Activated naive CD8-positive, alpha-beta T cell treated with anti-CD3 and anti-CD28 coated beads, Interleukin-2, amount 50 U/mL, for 24 hours (primary cell): ENCODE measurements at places on chromosomes 5 and 9.

DNA sequence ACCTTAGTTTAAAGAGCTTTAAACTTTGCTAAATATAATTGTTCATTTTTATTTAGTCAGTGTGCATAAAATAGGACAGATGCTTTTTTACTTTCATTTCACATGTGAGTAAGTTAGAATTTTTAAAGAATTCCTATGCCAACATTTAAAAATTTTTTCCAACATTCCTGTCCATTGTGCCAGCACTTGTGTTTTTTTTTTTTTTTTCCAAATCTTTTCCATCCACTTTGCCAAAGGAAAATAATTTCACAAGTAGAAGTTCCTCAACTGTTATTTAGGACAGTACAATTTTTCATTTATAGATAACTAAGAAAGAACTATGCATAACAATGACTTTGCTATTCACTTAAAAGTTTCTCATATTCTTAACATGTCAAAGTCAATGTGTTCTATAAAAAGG lies 189.5 kb downstream of the ADAMTS6 start:
- no peak for DNase-seq

DNA sequence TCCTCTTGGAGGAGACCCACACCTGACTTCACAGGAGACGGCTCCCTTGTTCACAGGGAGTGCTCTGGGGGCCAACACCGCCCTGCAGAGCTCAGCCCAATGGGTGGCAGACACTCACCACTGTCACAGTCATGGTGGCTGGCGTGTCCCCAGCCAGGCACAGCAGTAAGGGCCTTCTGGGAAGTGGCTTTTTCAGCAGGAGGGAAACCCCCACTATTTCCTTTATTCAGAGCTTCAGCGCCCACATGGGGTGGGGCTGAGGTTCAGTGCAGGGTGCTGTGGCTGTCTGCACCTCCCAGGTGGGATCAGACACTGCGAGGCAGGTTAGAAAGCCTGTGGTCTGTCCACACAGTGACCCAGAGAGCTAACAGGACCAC lies 3.6 kb upstream of the SNAPC4 start:
- DNase-seq, result peak; percentile 74

- no peak for DNase-seq
Observed at GRCh38 chr9:15606643-15607472, 54.0 kb downstream of the CCDC171 start.

DNA sequence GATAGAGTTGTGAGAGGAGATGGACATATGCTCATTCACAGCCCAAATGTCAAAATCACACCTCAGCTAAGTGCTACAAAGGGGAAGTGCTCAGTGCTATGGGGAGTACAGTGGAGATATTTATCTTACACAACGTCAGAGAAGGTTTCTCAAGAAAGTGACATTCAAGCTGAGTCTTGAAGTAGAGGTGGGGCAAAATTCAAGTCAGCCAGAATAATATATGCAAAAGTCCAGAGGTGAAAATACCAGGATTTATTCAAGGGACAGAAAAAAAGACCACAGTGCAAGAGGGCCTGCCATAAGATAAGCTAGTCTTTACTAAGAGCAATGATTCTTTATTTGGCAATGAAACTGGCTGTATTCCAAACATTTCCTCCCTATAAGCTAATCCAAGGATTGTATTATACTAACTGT lies 327.8 kb upstream of the PIK3R1 start:
- DNase-seq, result no peak

GRCh38 chr5:138083702-138084101 lies at the start of gene WNT8A:
Gene WNT8A (plus strand): TSS chr5:138084033. CDS start chr5:138084128, 95 bp downstream.
- no peak for DNase-seq

DNA sequence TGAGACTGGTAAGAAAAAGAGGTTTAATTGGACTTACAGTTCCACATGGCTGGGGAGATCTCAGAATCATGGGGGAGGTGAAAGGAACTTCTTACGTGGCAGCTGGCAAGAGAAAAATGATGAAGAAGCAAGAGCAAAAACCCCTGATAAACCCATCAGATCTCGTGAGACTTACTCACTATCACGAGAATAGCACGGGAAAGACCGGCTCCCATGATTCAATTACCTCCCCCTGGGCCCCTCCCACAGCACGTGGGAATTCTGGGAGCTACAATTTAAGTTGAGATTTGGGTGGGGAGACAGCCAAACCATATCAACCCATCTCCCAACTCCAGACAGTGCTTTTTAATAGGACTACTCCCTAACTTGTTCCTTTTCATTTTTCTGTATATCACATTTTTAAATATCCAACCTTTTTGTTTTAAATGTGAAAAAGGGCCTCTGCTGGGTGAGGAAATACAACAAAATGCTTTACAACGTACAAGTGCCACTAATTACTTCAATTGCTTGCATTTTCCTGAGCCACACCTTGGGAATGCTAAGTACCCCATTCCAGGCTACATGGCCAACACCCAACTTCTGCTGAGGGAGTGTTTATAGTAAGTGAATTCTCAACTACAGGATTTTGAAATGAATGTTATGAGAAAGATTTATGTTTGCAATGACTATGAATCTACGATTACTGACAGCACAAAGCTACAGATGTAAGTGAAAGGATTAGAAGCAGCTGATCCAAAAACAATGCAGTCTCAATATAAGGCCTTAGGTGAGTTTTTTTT lies 294.1 kb upstream of the CD180 start:
- no peak for DNase-seq

DNA sequence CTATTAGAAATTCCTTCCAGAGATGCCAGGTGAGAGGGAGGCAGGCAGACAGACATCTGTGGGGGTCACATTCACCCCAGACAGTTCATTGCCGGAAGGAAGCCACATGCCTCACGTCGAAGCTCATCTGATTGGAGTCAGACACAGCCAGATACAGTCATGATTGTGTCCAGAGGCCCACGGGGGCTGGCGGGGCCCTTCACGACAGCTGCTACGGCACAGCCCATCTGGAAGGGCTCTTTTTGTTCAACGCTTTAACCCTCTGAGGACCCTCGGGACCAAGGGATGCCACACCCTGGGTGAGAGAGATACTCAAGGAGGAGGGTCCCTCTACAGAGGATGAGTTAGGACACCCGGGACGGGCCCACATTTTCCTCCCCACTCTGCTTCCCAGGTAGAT lies 31.9 kb upstream of the GABRP start:
- no peak for DNase-seq
